Thymus (tissue), 14 donors: ENCODE measurements at places on chromosomes 13 and 19. TPM values are rescaled to one million over a fixed set of nuclear protein-coding genes. Genes with fewer than 3 reads are reported as not detected.

DNA sequence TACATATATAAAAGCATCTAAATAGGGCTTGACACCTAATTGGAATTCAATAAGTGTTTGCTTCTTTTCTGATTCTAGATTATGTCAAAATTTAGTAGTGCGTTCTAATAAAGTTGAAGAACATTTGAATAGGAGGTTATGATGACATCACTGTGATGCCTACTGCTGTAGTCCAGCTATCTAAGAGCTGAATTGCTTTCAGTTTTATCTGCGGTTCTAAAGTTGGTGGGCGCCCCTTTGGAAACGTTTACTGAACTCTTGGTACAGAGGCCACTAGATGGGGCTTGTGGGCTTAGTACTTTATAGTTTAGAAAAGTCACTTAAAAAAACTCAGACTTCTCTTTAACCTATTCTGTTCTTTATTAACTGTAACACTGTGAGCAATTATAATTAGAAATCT, 776.9 kb downstream of the GPC5 start:
- no peak for DNase-seq

- DNase-seq, result no peak
Measured at GRCh38 chr13:29819143-29819542, 31.3 kb downstream of the UBL3 start.

Gene CRLF1
- total RNA-seq, result 0.33 TPM

DNA sequence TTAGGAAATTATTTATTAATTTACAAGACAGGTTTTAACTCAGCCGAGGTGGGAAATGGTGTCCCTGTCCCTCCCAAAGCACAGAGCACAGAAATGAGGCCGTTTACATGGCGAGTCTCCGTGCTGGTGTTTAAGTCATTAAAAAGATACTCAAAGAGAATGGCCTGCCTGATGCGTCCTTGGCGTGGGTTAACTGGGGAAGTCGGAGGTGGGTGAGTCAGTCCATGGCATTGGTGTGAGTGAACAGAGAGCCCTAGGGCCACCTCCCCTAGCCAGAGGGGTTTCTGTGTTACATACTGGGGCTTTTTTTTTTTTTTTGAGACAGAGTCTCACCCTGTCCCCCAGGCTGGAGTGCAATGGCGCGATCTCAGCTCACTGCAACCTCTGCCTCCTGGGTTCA, 3.9 kb downstream of the FEM1A start:
- no peak for DNase-seq

- DNase-seq, result no peak
Measured at GRCh38 chr13:84455143-84455905, 573.0 kb upstream of the SLITRK1 start.
